ENCODE measurements at places on chromosomes 13 and 19.
A peak's percentile ranks its signal among the peaks of the same experiment; 100 is the strongest.

- DNase-seq = no peak
These were observed 5.6 kb downstream of the NDUFS7 start for GRCh38 chr19:1389033-1389940.

GRCh38 chr19:50239921-50240590 lies 36.6 kb downstream of the MYH14 start:
- DNase-seq = no peak

DNA sequence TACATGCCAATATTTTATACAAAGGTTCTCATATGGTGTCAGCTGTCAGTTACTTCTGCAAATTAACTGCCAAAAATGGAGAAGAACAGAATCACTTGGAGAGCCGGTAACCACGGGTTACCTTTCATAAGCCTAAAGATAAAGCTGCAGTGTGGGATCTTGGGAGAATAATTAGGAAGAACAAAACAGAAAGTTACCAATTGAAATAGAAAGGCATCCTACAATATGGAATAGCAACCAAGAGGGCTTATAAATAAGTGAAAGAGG lies 74.2 kb downstream of the TSHZ3 start:
- no peak for DNase-seq

GRCh38 chr13:99959127-99959539 lies 12.4 kb downstream of the ZIC5 start:
- DNase-seq = no peak

DNA sequence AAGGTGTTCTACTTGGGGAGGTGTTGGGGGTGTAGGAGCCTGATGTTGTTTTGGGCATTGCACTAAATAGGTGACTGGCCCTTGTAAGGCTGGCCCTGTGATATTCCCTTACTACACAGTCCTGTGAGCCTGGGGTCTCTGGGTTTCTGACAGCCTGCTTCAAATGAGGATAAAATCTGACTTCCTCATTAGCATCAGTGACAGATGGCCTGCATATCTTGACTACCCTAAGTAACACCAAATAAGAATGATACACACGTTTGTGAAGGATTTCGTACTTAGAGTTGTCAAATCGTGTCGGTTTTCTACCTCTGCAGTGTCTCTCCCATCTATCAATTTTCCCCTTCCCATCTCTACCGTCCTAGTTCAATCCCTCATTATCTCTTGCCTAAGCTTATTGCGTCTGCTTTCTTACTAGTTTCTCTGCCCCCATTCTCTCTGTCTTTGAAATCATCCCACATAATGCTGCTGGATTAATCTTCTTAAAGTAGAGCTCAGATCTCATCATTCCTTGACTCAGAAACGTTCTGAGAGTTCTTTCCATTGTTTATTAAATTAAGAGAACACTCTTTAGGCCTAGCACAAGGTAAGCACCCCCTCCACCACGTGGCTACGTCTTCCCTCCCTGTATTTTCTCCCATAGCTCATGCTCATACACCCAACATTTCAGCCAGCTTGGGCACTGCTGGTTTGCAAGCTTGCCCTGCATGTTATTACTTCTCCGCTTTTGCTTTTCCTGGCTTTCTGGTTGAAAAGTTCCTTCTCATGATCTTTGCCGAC lies 26.2 kb upstream of the CNMD start:
- DNase-seq = no peak

DNA sequence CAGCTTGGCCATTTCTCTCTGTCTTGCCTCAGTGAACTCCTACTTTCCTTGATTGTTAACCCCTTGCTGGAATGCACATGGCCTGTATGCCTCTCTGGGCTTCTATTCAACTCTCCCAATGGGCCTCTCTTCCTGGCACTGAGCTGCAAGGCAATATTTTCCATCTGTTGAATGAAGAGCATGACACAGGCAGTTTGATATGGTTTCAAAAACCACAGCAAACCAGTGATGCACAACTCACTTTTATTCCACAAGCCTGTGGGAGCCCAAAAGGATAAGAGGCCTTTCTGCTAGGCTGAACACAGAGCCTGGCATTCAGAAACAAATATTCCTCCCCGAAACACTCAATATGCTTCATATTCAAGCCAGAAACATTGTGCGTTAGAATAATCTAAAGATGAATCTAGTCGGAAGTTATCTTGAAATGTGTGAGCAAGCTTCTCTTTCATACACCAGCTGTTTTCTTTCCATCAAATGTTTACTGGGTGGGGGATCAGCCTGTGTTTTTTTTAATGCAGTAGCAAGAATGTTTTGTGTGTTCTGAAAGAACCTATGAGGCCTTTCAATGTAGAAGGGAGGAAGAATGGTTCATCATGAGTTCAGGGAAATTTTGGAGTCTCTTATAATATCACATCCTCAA lies 443.1 kb upstream of the SPRY2 start:
- no peak for DNase-seq

DNA sequence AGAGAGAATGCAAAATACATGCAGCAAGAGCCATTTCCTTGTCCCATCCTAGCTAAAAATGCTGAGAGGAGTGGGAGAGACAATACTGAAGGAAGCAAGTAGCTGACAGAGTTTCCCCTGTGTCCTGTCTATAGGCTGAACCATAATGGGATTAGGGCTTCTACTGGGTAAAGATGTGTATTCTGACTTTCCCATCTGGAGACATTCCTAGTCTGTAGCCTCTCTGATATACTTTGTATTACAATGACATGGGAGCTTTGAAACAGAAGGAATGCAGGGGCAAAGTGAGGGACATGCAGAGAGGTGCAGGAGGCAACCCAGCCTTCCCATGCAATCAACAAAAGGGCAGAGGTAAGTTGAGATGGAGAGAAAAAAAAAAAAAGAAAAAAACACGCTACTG lies 10.5 kb upstream of the GPC6 start:
- no peak for DNase-seq

DNA sequence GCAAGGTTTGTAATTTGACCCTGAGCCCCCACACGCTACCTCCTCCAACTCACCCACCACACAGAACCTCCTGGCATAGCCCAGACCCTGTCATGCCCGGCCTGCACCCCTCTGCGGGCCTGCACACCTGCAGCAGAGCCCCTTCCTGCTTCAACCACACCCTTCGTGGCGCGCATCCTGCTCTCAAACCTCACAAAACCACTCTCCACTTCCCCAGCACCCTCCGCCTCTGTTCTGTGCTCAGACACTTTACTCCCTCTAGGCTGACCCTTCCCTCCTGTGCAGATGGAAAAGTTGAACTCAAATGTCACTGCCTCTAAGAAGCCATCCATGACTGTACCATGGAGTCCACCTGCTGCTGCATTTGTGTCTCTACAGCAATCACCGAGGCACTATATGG lies 28.5 kb downstream of the FAAP24 start:
- no peak for DNase-seq

DNA sequence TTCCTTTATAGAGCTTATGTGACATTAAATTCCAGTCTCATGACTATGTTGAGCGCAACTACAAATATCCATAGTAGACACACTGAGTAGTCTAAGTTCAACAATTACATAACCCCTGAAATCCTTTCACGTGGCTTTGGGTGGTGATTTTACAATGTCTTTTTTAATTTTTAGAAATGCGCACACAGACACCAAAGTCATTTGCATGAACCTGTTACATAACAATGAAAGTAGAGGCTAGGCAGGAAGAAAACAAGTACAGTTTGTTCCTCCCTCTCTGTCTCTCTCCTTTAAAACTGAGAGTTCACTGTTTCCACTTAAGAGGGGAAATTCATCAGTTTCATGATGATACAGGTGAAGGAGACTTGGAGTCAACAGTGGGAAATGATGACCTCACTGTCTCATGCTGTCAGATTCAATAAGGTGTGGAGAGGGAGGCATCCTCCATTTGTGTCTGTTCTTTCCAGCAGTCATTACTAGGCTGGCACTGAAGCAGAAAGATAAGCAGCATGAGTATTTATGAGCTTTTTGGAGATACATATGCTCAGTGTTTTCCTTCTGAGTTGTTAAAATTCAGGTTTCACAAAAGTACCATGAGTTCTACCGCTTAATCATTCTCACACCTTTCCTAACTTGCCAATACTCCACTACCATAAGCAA lies 201.8 kb downstream of the LHFPL6 start:
- no peak for DNase-seq

DNA sequence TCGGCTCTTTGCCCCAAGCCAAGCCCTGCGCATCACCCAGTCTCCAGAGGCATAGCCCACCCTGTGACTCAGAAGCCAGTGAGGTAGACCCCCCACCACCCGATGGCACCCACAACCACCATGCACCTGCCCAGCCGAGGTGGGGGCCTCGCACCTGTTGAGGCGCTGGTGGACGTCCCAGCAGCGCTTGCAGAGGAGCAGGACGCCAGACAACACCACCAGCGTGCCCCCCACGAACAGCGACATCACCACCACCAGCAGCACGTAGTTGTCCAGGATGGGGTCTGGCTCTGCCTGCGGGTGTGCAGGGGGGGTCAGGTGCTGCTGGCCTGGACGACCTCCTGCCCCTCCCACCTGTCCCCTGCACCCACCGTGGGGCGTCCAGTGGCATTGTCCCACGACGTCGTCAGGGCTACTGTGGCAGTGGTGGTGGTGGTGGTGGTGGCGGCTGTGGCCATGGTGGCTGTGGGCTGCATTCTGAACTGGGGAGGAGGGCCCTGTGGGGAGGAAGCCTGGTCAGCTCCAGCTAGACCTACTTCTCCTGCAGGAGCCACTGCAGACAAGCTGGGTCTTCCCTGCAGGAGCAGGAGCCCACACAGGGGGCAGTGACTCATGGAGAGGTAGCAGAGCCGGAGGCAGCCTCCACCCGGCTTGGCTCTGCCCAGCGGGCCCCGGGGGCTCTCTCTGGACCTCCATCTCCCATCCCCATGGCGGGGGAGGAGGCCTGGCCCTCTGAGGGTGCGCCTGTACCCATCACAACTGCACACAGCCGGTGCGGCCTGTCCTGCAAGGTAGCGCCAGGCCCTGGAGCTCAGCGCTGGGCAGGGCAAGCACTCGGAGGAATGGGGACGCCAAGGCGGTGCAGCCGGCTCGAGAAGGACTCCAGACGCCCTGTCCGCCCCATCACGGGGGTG lies 1.9 kb downstream of the CBARP start:
- no peak for DNase-seq

GRCh38 chr19:45852983-45853382 lies 10.0 kb downstream of the SYMPK start:
- DNase-seq = no peak

DNA sequence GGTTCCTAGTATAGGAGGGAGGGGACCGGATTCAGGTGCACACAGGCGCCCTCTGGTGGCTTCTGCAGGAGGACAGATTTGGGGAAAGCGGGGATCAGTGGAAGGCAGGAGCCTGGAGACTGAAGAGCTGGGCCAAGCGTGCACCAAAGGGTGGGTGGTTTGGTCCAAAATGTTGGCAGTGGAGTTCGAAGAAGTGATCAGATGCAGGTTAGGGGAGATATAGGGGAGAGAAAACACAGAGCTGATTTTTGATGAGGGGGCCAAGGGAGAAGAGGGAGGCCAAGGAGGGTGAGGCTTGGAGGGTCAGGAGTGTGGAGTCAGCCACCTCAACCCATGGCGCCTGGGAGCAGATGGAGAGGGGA lies 6.8 kb upstream of the CARM1 start:
- peak; percentile 66 for DNase-seq

GRCh38 chr13:101556676-101557123 lies 104.2 kb downstream of the ITGBL1 start:
- no peak for DNase-seq

GRCh38 chr13:23547000-23547590 lies 23.1 kb upstream of the TNFRSF19 start:
- no peak for DNase-seq

DNA sequence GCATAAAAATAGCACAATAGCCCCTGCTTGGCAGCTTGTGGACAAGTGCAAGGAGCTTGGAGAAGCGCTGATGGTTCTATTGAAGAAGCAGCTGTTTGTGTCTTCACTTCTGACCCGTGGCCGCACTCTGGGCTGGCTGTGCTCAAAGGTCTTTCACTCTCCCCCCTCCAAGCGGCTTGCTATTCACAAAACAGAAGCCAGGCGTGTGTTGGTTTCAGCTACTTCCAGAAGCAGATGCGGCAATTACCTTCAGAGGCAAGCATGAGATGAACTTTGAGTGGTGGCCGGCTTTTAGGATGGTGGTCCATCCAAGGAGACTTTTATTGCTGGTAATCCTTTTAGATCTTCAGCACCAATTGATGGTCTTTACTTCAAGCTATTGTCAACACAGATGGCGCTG lies 188.5 kb upstream of the ARGLU1 start:
- DNase-seq = no peak

- DNase-seq = peak; percentile 58
These were observed 51.0 kb upstream of the GPR12 start for GRCh38 chr13:26811581-26811980.

DNA sequence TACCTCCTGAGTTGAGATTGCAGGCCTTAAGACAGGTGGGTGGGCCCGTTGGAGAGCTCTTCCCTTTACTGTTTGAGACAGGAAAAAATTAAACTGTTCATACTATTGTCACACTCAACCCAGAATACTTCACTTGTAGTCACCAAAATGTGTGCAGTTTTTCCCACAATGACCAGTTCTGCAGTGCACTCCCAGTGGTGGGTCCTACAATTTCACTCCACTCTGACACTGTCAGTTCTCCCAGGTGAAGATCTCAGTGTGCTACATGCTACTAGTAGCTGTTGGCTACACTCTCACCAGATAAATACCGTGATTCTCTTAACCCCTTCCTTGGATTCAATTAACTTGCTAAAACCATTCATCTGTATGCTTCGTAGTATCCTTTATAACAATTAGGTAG lies 2.9 kb downstream of the ZNF665 start:
- DNase-seq = no peak

- DNase-seq = no peak
These were observed 2.3 kb downstream of the ADGRE2 start for GRCh38 chr19:14775869-14776586.

GRCh38 chr19:2973229-2973628 lies 4.1 kb upstream of the TLE6 start:
- DNase-seq = no peak

- DNase-seq = no peak
These were observed 17.8 kb downstream of the ACTL9 start for GRCh38 chr19:8680676-8681344.

GRCh38 chr19:7385062-7385461 lies 36.3 kb downstream of the ARHGEF18 start:
- DNase-seq = no peak

DNA sequence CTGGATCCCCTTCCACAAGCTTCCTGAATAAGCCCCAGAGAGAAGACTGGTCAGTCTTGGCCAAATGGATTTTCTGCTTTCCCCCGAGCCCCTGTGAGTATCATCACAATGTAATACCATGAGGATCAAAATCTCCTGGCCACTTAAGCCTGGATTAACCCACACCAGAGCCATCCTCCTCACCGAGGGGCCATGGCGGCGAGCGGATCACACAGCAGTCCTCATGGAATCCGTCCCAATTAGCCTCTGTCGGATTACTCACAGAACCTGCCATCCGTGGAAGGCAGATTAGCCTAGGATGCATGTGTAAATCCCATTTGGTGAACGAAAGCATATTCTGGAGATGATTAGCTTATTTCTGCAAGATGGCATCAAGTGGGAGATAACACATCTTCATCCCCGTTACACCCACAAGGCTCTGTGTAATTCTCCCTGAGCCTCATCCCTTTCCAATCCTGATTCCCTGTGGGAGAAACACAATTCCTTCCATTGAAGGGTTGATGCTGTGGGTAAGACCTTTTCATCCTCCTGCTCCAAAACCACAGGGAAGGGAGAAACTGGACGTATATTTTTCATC lies 42.5 kb downstream of the GNG7 start:
- no peak for DNase-seq
